GM03348 (cell line): ENCODE measurements at places on chromosomes 16 and 17.
A peak's percentile ranks its signal among the peaks of the same experiment; 100 is the strongest.

GRCh38 chr17:47763913-47764582 lies 31.0 kb downstream of the TBX21 start:
- no peak for DNase-seq

- DNase-seq: peak; percentile 69
Observed at GRCh38 chr17:48555258-48556228, 10.6 kb upstream of the HOXB2 start.

DNA sequence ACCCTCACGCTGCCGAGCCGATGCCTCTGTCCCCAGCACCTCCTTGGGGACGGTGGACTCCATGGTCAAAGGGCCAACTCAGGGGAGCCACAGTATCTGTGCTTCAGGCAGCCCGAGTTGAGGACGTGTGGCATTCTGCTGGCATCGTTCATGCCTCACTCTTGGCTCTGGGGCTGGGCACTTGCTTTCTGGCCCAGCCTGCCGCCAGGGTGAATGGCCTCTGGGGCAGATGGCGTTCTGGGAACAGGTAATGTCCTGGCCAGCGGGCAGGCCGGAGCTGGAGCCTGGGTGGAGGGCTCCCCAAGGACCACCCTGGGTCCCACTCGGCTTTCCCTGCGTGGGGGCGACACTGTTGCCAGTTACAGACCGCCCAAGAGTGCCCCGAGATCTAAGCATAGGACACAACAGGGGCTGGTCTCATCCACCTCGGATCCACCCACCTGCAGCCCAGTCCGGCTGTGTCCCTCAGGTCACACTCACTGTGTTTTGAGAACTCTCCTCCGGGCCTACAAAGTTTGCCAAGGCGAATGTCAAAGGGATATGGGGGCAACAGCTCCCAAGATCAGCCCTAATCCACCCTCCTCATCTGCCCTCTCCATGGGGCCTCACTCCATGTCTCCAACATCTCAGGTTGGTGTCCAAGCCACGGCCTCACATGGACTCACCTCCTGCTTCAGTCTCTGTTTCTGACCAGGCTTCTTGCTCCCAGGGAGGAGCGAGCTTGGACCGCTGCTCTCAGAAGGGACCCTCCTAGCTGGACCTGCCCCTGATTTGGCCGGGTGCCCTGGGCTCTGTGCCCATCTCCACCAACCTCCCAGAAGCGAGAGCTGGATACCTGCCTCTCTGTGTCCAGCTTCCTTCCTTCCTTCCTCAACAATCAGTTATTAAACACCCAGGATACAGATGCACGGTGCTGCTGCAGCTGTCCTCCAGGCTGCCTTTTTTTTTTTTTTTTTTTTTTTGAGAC lies 60.8 kb downstream of the TMEM235 start:
- no peak for DNase-seq

- DNase-seq: no peak
Observed at GRCh38 chr17:67276075-67276474, 31.1 kb upstream of the HELZ start.

GRCh38 chr17:81126281-81127132 lies 38.8 kb upstream of the PVALEF start:
- no peak for DNase-seq

DNA sequence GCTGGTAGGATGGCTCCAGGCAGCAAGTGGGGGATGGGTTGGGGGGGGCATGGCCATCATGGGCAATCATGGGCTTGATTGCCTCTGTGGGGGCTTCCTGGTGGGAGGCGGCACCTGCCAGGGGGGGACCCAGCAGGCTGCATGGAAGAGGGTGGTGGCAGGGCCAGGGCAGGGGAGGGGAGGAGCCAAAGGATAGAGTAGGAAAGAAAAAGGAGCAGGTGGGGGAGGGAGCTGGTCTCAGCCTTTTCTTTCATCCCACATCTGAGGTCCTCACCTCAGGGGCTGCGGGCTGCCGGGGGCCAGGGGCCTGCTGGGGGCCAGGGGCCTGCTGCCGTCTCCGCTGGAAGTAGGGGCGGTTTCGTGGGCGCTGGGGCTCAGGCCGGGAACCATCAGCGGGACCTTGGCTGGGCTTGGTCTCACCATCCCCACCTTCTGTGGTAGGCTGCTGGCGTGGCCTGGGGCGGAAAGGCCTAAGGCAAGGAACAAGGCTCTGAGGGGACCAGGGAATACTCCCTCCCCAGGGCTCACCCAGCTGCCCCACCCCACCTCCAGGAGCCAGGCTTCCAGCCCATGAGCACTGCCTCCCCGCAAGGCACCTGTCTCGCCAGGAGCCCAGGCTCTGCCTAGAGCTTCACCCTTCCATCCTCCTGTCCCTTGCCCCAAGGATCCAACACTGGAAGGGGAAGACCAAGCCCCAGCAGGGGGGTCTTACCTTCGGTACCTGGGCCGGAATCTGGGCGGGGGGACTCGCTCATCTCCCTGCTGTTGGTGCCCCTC lies 5.0 kb downstream of the YBX2 start:
- no peak for DNase-seq
